ENCODE measurements at places on chromosomes 16 and 17.

DNA sequence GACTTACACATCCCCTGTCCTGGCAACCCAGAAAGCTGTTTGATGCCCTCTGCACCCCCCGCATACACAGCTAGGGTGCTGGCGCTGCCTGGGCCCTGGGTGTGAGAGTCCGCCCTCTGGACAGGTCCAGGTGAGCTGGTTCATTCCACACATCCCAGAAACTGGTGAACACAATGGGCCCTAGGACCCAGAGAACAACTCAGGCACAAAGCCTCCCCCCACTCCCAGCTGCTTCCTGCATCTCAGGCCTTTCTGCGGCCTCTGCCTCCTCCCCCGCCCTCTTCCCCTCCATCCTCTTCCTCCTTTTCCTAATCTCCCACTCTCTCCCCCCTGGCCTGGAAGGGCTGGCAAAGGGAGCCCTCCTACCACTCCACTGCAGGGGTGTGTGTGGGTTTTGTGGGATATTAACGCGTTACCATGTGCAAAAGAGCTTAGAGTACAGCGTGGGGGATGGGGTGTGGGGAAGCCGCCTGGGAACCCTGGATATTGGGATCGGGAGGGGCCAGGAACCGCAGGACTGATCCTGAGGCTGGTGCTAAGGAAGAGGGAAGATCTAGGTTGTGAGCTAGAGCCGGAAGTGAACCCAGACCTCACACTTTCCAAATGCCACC lies 1.6 kb upstream of the PPP1R9B start:
- DNase-seq, result peak; percentile 74

DNA sequence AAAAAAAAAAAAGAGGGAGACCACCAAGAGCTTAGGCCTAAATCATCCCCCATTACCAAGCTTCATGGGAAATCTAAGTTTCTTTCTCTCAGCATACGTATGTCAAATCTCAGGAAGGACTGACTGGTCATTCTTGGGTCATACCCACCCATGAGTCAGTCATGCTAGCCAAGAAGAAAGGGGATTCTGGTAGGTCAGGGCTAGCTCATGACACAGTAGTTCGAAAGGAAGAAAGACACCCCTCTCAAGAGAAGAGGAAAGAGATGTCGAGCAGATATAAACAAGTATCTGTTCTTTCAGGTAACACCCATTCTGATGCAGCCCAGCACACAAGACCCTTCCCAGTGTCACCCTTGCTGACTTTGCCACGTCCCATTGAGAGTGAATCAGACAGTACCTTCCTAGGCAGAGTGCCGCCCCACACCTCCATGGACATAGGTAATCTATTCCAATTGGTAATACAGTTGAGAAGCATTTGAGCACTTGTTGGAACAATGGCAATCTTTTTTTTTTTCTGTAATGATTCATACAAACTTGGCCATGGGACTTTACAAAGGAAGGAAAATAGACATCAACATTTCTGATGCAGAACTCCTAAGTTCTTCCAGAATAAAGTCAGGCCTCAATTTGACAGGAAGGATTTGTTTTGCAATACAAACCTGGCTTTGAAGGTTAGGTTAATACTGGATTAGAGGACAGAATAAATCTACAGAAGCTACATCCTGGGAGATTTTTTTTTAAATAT lies 38.2 kb downstream of the COPRS start:
- no peak for DNase-seq

GRCh38 chr17:75816693-75817092 lies 27.5 kb downstream of the UNC13D start:
- no peak for DNase-seq

DNA sequence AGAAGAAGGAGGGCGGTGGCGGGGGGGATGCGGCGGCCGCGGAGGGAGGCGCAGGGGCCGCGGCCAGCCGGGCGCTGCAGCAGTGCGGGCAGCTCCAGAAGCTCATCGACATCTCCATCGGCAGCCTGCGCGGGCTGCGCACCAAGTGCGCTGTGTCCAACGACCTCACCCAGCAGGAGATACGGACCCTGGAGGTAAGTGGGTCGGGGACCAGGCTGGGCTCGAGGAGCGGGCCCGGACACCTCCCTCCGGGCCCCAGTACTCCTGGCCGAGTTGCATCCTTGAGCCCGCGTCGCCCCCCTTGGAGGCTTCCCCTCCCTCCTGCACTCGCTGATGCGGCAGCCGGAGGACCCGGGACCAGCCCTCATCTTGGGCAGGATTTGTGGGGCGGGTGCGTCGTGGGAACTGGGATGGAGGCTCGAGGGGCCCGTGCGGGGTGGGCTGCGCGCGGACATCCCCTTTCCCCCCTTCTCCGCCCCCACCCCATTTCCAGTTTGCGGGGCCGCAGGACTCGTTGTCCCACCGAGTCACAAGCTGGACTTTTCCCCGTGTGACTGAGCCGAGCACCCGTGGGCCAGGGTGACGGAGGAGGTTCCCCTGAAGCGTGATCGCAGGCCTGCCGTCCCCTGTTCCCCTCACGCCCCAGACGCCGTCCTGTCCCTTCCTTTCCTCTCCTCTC lies 572 bp downstream of the KSR1 start:
- peak; percentile 40 for DNase-seq

DNA sequence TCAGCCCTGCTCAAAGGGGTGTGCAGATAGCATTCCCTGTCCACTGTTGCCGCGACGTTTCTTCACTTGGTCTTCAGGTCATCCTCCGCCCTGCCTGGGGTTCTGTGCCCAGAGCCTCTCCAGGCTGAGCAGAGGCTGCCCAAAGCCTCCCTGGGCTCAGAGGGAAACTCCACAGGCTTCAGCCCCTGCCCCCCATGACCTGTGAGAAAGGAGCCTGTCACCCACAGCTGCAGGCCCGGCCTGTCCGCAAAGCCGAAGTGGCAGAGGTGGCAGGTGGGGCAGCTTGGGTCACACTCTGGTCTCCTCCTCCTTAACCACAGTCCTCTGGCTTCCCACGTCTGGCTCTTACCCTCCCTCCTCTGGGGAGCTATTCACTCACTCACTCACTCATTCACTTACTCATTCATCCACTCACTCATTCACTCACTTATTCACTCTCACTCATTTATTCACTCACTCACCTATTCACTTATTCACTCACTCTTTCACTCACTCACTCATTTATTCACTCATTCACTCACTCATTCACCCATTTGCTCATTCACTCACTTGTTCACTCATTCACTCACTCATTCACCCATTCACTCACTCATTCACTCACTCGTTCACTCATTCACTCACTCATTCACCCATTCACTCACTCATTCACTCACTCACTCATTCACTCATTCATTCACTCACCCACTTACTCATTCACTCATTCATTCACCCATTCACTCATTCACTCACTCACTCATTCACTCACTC lies 7.1 kb upstream of the CPSF4L start:
- no peak for DNase-seq

- DNase-seq, result no peak
Observed at GRCh38 chr17:77432034-77432661, 291.4 kb downstream of the SEC14L1 start.

GRCh38 chr17:46135126-46135812 lies 58.0 kb downstream of the KANSL1 start:
- DNase-seq, result no peak

DNA sequence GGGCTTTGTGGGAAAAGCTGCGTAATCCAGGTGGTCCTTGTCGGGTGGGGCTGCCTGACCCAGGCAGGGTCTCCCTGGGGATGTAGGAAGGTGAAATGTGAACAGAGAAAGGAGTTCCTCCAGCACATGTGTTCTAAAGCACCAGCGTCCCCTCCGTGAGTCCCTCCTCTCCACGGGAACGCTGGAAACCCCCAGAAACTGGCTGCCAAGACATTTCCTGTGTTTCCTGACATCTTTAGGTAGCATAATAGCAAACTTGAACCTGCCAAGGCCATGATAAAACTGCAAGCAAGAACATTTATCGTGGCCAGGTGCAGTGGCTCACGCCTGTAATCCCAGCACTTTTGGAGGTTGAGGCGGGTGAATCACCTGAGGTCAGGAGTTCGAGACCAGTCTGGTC lies 12.6 kb upstream of the PYDC1 start:
- DNase-seq, result no peak

GRCh38 chr17:7237266-7237760 lies 1.9 kb downstream of the PHF23 start:
- DNase-seq, result no peak

DNA sequence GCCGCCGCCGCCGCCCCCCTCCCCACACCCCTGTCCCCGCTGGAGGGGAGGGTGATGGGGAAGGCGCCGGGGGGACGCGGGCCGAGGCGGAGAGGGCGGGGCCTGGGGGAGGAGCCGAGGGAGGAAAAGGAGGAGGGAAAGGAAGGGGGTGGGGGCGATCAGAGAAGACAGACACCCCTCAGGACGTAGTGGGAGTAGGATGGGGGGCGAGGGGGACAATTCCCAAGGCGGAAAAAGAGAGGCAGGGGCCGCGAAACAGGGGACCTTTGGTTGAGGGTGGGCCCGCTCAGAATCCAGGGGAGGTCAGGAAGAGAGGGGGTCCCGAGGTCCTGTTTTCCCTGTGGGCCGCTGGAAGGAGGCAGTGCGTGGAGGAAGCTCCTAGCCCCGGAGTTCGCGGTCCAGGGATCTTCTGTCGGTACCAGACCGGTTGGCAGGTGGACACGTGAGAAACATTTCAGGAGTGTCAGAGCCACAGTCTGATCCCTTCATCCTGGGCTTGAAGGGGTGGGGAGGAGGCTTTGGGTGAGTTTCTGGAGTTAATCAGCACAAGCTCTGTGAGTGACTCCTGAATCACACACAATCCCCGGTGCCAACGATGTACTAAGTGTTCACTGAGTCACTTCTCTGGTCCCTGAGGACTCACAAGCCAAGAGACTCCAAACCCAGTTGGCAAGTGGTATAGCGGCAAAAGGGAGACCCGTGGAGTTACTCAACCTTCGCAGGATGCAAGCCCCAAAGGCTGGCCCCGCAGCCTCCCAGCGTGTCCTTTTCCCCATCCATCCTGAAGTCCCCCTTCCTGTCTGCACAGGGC lies at the start of gene XYLT1:
Gene XYLT1, minus strand, starts transcription at position 53 of the 811 bp plus-strand sequence. CDS start 164 bp downstream, outside the sequence.
- peak; percentile 45 for DNase-seq

DNA sequence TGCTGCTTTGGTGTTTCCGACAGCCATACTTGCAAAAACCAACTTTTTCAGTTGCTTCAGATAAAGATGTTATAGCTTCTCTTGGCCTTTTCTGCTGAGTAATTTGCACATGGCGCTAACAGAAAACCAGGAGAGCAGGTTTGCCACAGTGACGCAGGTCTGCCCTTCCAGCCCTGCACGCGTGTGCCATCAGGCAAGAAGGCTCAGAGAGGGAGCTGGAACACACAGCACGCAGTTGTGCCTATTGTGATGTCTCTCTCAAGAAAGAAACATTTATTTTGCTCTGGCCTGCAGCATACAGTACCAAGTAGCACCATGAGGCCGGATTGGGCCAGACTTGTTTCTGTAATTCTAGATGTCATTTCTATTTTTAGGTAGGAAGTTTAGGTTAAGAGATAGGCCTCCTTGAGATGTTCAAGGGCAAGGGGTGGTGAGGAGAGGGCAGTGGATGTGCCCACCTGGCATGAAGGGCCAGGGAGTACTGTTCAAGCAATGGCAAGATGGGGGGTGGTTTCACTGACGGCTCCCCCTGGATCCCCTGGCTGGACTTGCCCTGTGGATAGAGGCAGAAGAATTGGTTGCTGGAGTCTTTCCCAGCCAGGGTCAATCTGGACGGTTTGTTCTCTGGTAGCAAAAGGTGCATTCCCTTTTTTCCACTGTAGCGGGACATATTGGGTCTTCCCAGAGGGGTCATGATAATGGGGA lies 1.9 kb downstream of the CBX2 start:
- no peak for DNase-seq

- DNase-seq, result no peak
Observed at GRCh38 chr17:30519707-30520106, 42.5 kb downstream of the GOSR1 start.

GRCh38 chr16:7910116-7910515 lies 577.5 kb downstream of the RBFOX1 start:
- DNase-seq, result no peak
